ENCODE measurements at places on chromosomes 12 and 14.

DNA sequence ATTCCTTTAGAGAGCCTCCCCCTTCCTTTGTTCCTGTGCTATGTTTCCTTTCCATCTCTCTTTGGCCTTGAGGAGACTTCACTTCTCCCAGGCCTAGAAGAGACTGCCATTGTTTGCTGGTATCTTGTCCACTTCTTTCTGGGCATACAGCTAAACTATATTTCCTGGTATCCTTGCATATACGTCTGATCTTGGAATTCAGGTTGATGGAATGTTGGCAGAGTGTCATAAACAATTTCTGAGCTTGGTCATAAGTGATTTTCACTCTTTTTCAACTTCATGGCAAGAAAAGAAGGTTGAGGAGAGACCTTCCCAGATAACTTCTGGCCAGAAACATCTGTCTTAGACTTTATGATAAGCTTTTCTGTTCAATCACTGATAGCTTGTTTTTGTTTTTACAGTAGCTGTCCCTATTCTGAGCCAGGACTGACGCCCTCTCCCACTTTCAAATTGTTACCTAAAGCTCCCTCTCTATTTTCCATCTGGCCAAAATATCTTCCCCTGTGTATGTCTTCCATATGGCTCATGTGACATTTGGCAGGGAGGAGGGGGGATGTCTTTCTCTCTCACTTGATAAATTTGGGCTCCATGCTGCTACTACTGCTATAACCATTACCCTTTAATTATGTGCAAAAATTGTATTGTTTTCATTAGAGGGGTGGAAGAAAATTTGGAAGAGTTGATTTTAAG is 457.0 kb downstream of the ADAMTS20 start:
- no peak for DNase-seq

- peak; percentile 15 for DNase-seq
These were observed 44.5 kb downstream of the LRRC9 start for GRCh38 chr14:59964251-59965007.

DNA sequence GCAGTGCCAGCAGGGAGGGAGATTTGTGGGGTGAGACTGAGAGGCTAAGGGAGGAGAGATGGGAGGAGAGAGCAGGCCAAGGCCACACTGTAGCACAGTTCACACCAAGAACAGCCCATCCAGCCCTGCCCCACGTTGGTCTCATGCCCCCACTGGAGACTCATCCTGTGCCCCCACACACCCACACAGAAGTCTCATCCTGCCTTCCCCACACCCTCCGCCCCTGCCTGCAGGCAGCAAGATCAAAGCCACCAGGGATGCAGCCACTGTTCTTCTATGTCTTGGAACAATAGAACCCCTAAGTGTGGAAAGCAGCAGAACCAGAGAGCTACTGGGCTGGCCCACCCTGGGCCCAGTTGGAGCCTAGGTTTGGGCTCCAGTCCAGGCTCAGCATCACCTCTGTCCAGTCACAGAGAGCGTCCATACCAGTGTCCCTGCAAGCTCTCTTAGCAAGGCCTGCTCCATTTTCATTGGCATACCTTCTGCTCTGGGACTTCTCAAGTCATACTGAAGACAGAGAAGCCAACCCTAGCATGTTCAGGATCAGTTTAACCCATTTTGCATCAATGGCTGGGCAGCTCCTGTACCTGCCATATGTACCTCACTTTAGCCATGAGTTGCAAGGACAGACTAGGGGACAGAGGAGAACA is 31.7 kb upstream of the HDAC7 start:
- no peak for DNase-seq

DNA sequence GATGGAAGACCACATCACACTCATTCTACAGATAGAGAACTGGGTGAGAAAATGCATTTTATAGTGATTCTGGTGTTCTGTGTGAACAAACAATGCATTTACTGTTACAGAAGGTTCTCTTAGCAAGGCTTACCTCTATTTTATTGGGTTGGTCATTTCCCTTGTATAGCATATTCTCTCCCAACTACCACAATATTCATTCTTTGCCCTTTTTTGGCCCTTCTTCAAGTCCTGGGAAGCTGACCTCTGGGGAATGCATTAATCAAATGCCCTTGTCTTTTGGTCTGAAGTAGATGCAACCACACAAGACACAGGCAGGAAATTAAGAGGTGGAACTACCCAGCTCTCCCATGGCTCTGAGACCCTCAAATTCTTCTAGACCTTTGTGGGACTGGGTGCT is 19.5 kb downstream of the DCN start:
- DNase-seq: no peak

DNA sequence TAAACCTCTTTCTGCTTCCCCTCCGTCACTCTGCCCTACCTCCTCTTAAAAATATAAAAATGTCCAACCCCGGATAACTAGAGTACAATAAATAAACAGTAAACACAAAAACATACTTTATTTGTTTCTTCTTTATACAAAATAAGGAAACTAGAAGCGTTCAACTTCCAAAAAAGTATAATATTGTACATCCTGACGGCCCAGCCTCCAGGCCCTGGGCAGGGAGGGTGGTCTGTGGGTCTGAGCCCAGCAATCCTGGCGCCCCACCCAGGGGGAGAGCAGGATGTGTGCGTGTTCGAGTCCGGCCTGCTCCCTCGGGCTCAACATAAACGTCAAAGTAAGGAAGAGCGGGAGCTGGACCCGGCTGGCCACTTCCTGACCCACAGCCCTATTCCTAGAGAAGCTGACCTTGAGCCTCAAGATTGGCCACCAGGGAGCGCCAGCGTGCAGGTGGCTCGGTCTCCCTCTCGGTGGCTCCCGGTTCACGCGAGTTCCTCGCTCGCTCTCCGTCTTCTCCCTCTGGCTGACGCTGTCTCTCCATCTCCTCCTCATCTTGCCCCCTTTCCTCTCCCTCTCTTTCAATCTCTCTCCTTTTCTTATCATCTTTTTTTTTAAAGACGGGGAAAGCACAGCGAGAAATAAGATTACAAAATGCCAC is 9.4 kb downstream of the LHX5 start:
- DNase-seq: peak; percentile 83

GRCh38 chr14:82445810-82446570 is 912.3 kb upstream of the SEL1L start:
- DNase-seq: no peak

GRCh38 chr14:94795372-94795771 is 25.5 kb upstream of the GSC start:
- DNase-seq: no peak

DNA sequence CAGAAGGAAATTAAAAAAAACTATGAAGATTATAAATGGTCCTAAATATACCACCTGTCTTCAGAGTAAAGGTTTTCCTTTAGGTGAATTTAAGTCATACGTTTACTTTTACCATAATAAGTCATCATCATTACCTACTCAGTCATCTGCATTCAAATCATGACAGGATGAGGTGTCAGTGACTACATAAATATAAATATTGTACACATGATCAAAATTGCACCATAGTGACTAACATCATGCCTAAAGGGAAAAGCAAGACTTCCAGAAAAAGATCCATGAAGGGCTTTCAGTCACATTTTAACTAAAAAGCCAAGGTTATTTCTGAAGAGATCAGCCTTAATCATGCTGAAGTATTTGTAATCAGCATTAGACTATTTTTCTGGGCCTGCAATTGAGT is 759.9 kb upstream of the FLRT2 start:
- no peak for DNase-seq

DNA sequence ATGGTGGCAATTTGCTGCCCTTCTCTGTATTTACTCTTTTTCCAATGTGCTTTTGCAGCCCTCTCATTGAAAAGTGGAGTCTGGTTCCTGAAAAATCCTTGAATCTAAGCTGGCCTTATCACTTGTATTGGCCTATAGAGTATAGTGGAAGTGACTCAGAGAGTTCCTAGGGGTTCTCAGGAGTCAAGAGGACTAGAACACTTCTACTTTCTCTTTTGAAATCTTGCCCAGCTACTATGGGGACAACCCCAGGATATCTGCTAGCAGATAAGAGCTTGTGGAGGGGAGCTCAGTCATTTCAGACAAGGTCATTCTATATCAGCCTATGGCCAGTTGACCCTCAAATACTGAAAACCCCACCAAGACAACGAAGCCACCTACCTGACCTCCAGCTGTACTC is 26.7 kb upstream of the WSCD2 start:
- DNase-seq: no peak

DNA sequence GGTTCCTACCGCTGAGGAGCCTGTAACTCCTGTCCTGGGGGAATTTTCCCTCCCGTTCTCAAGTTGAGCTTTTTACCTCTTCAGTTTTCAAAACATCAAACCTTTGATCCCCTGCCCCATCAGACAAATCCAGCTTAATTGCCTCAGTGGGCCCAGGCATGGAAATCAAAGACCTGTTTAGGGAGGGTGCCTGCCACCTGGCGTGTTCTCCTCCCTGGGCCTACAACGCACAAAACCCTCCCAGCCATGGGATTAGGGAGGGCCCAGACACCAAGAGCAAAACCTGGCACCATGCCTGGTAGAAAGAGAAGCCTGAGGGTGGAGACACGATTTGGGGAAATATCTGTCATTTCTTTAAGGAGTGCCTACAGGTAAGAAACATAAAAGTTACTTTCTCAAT is 672.9 kb downstream of the BCL11B start:
- no peak for DNase-seq

DNA sequence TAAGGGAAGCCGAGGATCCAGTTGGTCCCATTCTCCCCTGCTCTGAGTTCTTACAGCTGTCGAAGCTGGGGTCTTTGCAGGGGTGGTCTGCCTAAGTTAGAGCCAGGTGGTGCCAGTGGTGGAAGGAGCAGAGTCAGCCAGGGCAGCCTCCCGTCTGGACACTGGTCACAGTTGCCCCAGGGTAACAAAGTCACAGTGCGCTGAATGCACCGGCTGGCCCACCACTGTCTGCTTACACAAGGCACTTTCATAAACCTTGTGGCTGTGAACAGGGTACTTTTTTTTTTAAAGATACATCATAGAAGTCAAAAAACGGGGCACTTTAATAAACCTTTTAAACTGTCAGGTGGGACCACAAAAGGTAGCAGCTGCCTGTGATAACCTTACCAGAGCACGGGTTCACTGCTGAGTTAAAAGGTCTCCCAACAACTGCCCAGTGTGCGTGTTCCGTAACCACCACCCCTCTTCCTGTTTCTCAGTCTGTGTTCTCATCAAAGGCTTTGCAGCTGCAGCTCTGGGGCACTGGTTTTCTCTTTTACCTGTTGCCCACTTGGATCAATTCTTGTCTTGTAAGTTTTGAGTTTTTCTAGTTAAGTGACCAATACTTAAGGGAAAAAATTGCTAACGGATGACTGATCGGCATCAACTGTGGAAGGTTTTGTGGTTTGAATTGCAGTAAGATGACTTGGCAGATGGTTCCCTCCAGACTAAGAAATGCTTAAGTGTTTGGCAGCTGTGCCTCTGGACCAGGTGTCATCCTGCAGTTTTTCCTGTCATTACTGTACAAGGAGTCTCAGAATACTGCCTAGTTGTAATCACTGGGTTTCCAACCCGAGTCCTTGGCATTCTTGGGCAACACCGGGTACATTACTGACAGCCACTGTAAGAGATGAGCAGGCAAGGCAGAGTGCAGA is 55.9 kb downstream of the DYNC1H1 start:
- DNase-seq: no peak

DNA sequence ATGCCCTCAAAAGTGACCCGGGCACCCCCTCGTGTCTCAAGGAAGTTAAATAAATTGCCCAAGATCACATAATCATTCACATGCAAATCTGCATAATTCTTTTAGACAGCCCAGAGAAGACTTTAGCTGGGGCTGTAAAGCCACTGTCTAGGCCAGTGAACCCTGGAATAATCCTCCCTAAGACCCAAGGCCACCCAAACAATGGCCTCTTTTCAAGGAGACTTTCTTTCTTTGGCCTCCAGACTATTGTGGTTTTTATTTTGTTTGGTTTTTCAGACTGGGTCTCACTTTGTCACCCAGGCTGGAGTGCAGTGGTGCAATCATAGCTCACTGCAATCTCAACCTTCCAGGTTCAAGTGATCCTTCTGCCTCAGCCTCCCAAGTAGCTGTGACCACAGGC is 10.6 kb downstream of the SVOP start:
- no peak for DNase-seq

DNA sequence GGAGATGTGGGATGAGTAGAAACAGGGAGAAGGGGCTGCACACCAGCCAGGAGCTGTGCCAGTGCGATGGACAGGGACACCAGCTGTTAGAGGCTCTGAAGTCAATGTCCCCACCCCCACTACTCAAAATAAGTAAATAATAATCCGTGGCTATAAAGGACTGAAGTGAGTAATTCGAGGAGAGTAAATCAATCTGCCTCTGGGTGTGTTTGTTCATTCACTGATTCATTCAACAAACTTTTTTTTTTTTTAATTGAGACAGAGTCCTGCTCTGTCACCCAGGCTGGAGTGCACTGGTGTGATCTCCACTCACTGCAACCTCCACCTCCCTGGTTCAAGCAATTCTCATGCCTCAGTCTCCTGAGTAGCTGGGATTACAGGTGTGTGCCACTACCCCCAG is 363.6 kb downstream of the TMEM132D start:
- peak; percentile 94 for DNase-seq

DNA sequence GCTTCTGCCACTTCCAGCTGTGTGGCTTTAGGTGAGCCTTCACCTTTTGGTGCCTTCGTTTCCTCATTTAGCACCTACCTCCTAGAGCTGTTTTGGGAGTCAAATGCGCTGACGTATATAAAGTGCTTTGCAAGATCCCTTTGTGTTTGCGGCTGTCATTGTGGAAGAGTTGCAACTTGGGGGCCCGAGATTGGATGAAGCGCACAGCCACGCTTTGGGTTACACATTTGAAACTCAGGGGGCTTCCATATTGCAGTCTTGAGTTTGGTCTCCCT is 636 bp upstream of the ARL6IP4 start:
- DNase-seq: no peak

DNA sequence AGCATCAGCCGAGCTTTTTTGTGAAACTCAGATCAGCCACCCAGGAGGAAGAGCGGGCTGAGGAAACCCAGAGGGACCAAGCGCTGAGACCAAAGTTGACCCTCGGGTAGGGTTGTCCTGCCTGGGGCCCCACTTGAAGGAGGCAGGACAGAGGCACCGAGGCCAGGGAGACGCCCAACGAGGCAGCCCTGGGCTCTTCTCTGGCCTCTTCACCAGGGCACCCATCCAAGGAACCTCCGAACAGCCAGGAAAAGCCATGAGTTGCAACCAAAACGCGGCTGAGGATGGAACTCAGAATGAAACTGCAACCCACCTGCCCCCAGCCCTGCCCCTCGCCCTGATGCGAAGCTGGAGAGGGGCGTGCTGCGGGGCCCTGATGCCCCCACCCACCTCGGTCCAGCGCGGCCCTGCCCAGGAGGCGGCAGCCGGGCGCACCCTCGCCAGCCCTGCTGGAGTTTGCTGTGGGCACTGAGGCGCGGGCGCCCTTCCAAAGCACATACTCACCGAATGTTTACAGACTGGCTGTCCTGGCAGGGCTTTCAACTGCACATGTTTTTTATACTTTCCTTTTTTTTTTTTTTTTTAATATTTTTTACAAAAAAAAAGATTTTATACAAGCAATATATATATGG is 41.9 kb downstream of the JDP2 start:
- no peak for DNase-seq

GRCh38 chr12:51923506-51924365 is 16.4 kb downstream of the ACVRL1 start:
- no peak for DNase-seq

- DNase-seq: no peak
These were observed 14.3 kb upstream of the CLMN start for GRCh38 chr14:95334044-95334443.

Data from NCI-H510A treated with DMSO at 0.1 percent for 48 hours (cell line).